Suprapubic skin (tissue), 4 donors: ENCODE measurements at places on chromosomes 12 and 14. TPM values are rescaled to one million over a fixed set of nuclear protein-coding genes. Genes with fewer than 3 reads are reported as not detected.

OASL gene
- total RNA-seq: 0.64 TPM

NKX2-1 gene
- not detected for total RNA-seq

RNF212B gene
- total RNA-seq: not detected

PLEKHG7 gene
- not detected for total RNA-seq

ALDH1L2 gene
- total RNA-seq: 1.3 TPM

PPM1H gene
- total RNA-seq: 3.2 TPM

MIPOL1 gene
- total RNA-seq: 3.5 TPM

PLEKHH1 gene
- total RNA-seq: 16.9 TPM

GRIN2B gene
- total RNA-seq: 0.08 TPM

JKAMP gene
- 56.7 TPM for total RNA-seq

RIMKLB gene
- 29.6 TPM for total RNA-seq
